ENCODE measurements at places on chromosomes 6 and 20.

DNA sequence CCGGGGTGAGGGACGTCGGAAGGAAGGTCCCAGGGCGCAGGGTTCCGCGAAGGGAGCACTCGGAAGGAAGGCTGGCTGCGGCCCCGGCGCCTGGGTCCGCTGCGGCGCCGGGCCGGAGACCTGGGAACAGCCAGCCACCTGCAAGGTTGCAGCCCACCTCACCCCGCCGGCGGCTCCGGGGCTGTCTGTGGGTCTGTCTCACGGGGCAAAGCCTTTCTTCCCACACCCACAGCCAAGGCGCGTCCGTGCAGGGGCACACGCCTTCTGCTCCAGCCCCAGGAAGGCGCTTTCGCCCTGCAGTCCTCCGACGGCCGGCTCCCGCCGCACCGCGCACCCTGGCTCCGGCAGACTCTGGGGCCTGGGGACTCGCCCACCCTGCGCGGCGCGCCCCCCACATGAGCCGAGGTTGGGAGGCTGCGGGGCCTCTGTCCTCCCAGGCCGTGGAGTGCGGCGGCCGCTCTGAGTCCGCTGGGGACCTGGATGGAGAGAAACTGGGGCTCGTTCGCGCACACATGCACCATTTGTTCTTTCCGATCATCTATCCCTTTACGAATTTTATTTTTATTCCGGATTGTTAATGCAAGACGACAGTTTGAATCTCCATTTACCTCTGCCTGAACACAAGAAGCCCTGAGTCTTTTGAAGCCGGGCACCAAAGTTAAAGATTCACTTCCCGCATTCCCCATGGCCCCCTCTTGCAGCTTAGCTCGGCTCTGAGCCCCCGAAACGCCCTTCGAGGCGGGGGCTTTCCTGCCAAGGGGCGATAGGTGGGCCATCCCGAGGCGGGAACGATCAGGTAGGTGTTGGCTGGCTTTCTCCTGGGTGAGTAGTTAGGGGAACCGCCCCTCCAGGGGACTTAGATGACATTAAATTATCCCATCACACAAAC, 4.5 kb upstream of the FOXC1 start:
- no peak for DNase-seq

- no peak for DNase-seq
Measured at GRCh38 chr6:21457647-21458046, 135.9 kb upstream of the SOX4 start.

DNA sequence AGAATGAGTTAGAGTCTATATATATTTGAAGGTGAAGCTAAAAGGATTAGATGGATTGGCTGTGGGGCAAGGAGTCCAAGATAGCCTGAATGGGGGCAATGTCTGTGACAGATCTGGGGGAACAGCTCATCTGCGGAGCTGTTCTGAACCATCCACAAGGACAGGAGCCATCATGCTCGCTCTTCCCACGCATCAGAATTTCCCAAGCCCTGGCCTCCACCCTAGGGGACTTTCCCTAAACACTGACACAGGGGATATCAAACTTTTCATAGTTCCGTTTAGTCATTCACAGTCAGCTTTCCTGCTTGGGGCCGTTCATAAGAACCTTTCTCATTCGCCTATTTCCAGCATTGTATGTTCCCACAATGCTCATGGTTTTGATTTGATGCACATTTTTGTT, 37.6 kb upstream of the CCN6 start:
- no peak for DNase-seq

GRCh38 chr6:86331265-86331840, 606.0 kb upstream of the HTR1E start:
- DNase-seq, result no peak

DNA sequence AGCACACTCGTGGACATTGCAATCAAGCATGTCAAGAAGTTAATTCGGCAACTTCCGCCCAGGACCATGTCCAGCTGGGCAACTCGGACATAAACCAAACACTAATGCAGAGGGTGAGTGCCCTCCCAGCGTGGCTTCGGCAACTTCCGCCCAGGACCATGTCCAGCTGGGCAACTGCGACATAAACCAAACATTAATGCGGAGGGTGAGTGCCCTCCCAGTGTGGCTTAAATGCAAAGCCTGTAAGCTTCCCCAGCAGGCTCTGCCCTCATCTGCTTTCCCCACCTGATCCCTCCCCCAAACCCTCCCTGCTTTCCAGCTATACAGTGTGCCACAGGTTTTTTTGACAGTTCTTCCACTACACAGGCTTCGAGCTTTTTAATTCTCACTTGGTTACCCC, 143.4 kb downstream of the PXDC1 start:
- no peak for DNase-seq

- DNase-seq, result no peak
Measured at GRCh38 chr6:104686550-104687175, 173.1 kb downstream of the HACE1 start.

GRCh38 chr6:579339-579738, 77.6 kb downstream of the HUS1B start:
- DNase-seq, result no peak

DNA sequence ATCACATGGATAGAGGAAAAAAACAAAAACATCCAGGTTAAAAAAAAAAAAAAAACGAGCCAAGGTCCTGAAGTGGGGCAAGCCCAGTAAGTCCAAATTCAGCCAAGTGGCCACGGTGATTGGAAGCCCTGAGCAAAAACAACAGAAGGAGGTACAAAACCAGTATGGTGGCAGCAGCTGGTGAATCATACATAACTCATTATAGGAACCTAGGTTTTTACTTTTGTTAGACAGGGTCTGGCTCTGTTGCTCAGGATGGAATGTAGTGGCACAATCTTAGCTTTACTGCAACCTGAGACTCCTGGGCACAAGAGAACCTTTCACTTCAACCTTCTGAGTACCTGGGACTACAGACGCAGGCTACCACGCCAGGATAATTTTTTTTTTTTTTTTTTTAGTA, 22.7 kb upstream of the MYB start:
- DNase-seq, result no peak

GRCh38 chr6:106381881-106382280, 21.4 kb downstream of the CRYBG1 start:
- DNase-seq, result no peak

- DNase-seq, result no peak
Measured at GRCh38 chr20:51154708-51155690, 132.1 kb upstream of the KCNG1 start.

DNA sequence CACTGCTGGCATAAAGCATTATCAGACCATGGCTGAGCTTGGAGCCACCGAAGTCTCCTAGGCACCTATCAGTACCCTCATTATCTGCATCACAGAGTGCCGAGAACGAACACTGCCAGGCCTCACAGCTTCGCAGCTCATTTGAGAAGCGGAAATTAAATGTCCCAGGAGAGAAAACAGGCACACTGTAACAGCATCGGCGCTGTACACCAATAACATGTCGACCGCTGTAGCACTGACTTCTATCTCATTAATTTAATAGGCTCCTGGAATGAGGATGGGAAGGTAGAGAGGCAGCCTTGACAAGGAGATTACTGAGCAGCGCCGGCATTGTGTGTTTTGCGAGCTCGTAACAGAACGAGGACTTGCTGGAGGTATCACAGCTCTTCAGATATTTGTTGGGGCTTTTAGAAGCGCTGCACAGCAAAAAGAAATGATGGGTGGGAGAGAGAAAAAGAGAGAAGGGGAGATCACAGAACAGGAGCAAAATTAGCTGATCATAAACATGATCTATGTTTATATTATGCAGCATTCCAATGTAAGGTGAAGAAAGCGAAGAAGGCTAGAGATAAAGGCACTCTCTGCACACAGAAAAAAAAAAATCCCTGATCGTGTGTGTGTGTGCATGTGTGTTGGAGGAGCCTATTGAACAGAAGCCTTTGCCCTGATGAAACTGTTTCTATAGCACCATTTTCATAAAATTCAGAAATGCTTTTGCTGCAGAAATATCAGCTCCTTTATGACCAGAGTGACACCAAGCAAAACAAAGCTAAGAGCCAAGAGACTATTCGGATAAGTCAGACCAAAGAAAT, 29.2 kb downstream of the ID4 start:
- DNase-seq, result no peak

GRCh38 chr20:47925593-47925992, 140.3 kb upstream of the SULF2 start:
- DNase-seq, result no peak

DNA sequence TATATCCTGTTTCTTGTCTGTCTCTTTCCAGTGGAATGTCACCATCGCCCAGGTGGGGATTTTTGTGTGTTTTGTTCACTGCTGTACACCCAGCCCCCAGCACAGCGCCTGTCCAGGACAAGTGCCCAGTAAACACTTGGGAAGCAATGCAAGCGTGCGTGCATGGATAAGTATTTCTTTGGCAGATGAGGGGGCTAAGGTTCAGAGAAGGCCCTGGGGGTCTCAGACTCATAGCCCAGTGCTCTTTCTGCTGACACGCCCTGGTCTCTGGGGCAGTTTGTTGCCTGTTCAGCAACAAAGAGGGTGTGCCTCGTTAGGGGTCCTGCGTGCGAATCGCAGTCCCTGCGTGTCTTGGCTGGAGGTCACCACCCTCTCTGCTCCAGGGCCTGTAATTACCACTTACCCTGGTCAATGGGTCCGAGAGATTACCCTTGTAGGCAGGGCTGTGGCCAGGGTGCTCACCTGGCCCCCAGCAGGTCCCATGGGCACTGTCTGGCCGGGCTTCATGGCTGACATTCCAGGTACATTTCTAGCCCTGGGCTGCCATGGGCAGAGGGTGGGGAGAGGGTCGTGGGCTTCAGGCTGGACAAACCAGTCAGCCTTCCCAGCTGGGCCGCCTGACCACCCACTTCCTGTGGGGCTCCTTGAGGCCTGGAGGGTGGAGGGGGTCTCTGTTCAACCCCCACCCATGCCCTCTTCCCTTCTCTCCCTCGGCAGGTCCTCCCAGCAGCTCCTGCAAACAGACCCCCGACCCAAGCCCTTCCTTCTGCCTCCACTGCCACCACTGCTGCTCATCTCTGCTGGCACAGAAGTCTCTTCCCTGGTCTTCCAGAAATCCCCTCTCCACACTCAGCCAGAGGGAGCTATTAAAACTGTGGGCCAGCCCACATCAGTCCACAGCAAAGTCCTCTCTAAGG, 87.1 kb downstream of the CEBPB start:
- no peak for DNase-seq

GRCh38 chr6:31815025-31815838, at the start of the genes HSPA1A and HSPA1L:
Gene HSPA1A (plus strand): TSS chr6:31815543. CDS start chr6:31815757, 214 bp downstream.
Gene HSPA1L (minus strand): TSS chr6:31815283. CDS start chr6:31811972, 3,311 bp downstream.
- DNase-seq, result no peak

DNA sequence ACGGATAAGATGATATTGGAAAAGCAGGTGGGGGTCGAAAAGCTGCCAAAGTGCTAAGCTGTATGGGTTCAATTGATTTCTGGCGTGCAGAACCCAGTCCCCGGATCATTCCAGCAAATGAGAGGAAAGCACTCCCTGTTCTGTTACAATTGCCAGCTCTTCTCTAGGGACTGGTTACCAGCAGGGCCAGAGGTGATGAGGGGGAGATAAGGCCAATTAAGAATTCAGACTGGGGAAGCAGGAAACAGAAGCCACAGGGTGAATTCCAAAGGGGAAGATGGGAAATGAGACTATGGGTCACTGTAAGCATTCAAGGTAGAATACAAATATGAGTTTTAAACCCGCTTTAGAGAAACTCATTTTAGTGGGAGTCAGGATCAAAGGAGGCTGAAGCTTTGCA, 349.4 kb upstream of the MAP3K7 start:
- no peak for DNase-seq

- no peak for DNase-seq
Measured at GRCh38 chr6:77298283-77298682, 165.0 kb downstream of the HTR1B start.

GRCh38 chr6:52554684-52555280, 22.1 kb downstream of the TRAM2 start:
- DNase-seq, result no peak

- no peak for DNase-seq
Measured at GRCh38 chr6:103215847-103216246, 1643.9 kb downstream of the HACE1 start.

GRCh38 chr6:25035512-25036435, 100.0 kb upstream of the RIPOR2 start:
- DNase-seq, result peak; percentile 65

GRCh38 chr6:31586008-31586407, at the start of gene LST1:
Gene LST1 (plus strand): TSS chr6:31586277. CDS start chr6:31587300, 1,023 bp downstream.
- DNase-seq, result peak; percentile 46

GRCh38 chr6:170125456-170126300, 165.2 kb downstream of the DLL1 start:
- no peak for DNase-seq

DNA sequence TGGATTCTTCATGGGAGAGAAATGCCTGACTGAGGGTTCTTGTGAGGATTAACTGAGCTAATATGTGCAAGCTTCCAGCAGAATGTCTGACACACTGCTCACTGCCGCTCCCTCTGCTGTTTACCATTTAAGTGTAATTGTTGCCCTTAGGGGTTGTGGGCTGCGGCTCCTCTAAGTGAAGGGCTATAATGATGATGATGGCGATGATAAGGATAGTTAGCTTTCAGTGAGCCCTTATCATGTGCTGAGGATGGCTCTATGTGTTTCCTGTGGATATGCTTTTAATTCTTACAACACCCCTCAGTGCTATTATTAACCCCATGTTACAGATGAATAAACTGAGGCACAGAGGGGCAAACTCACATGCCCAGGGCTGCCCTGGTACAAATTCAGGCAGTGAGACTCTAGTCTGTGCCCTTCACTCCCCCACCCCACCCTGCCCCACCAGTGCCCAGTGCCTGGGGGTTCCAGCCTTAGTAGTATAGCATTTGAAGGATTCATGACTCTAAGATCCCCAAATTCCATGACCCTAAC, 33.4 kb downstream of the TGM2 start:
- DNase-seq, result no peak

GRCh38 chr6:44002593-44003344, 124.5 kb downstream of the MRPL14 start:
- DNase-seq, result no peak

- DNase-seq, result no peak
Measured at GRCh38 chr6:50272611-50273010, 222.9 kb upstream of the DEFB112 start.

DNA sequence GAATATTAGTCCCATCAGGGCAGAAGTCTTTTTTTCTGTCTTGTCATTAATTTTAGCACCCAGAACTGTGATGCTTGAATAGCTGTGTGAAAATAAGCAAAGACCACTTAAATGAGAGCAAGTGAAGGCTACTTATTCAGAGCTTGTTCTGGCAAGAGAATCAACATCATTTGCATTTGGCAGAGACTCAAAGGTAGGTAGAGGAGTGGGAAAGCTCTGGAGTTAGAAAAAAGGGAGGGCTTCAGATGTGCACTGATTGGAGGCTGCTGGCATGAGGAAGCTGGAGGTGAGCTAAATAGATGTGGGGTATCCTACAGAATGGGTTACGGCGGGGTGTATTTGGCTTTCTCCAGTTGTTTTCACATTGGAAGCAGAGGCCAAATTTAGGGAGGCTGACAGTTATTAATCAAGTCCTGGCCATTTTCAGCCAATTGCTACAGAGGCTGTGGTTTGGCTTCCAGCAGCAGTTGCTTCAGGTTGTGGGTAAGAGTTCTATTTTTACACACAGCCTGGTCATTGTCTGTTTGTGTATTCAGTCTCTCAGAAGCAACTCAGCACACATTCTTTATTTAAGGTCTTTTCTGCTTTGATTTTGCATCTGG, 254.3 kb downstream of the BTBD3 start:
- no peak for DNase-seq

DNA sequence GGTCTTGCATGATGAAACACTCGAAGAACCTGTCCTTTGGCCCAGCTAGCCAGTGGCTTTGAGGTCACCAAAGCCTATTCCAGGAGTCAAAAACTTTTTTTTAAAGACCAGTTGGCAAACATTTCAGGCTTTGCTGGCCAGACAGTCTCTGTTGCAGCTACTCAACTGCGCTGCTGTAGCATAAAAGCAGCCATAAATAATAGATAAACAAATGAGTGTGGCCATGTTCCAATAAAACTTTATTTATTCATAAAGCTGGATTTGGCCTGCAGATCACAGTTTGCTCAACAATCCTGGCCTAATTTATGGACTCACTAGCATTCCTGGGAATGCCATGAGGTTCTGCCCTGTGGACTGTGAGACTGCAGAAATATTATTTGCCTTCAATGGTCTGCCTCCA, 68.8 kb upstream of the LTV1 start:
- no peak for DNase-seq
